Left renal pelvis (tissue), 4 donors: ENCODE measurements at places on chromosomes 2 and 18.

GRCh38 chr2:29050591-29050990, 23.7 kb downstream of the PCARE start:
- no peak for DNase-seq

DNA sequence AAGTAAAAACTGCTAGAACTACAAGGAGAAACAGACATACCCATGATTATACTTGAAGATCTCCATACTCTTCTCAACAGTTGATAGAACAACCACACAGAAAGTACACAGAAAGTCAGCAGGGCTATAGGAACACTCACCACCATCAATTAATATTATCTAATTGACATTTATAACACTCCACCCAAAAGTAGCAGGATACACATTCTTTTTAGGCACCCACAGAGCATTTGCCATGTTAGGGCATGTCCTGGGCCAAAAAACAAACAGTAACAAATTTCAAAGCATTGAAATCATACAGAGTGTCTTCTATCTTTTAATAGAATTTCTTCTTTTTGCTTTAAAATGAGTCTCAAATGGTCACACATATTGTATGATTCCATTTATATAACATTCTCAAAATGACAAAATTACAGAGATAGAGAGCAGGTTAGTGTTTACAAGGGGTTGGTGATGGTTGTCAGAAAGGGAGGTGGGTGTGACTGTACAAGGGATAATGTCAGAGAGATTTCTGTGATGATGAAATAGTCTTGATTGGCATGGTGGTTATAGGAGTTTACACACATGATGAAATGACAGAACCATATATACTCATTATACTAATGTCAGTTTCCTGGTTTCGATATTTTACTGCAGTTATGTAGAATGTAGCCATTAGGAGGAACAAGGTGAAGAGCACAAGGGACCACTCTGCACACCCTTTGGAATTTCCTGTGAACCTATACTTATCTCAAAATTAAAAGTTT, 82.8 kb downstream of the NCK2 start:
- DNase-seq = no peak

- no peak for DNase-seq
Measured at GRCh38 chr18:23587220-23587642, 925 bp upstream of the NPC1 start.

- DNase-seq = no peak
Measured at GRCh38 chr2:177106212-177106611, 106.4 kb upstream of the HNRNPA3 start.

DNA sequence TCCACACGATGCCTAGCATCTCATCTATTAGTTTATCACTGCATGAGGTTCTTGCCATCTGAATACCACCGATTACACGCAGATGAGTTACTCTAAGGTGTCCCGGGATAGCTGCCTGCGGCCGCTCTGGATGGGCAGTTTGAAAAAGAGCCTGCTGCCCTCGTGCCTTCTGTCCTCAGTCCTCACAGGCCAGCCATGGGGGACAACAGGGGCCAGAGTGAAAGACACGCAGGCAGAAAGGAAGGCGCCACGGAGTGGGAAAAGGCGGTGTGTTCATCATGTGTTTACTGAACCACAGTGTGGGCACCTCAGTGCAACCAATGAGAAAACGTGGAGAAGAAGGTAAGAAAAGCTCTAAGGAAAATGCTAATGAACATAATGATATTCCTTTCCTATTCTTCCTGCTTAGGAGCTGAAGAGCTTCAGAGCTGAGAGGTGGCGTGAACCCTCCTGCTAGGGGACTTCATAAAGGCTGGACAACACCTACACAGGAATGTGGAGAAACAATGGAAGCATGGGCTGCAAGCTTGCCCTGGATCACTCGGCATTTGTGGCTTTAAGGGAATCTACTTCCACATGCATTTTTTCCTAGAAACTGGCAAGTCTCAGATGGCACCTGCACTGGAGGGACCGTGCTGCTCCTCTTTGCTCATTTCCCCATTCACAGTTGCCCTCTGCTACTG, 50.9 kb downstream of the CABYR start:
- no peak for DNase-seq

- DNase-seq = no peak
Measured at GRCh38 chr2:237596520-237597195, 6.1 kb upstream of the RAB17 start.

DNA sequence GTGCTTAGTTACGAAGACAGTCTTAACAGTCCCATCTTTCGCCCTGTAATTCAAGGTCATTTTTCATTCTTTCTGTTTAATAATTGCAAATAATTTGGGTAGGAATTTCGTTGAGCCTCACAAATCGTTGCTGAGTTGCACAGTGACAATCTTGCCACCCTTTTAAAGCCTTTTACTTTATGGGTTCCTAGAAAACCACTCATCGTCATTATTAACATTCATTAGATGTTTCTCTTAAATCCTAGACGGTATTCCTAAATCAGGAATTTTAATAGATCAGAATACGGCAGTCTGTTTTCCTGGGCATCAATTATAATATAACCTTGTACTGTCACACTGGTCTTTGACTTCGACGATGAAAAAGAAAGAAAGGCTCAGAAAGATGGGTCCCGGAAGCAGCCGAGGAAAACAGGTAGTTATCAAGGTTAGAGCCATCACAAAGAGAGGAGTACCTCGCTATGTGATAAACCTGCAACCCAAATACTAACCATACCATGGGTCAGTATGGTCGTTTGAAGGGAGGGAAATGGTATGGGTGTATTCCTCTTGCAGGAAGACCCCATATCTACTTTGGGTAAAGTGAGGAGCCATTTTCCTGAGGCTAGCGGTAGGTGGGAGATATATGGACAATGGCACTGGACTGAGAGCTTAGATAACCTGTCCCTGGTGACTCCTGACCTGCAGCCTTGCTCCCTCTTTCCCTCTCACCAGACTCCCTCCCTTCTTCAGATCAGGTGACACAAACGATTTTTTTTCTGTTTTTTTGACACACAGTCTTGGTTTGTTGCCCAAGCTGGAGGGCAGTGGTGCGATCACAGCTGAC, 981 bp upstream of the SF3B1 start:
- DNase-seq = no peak

GRCh38 chr2:157894694-157895435, 18.7 kb upstream of the ACVR1 start:
- DNase-seq = no peak

GRCh38 chr2:112902816-112903215, 8.1 kb upstream of the IL37 start:
- no peak for DNase-seq

DNA sequence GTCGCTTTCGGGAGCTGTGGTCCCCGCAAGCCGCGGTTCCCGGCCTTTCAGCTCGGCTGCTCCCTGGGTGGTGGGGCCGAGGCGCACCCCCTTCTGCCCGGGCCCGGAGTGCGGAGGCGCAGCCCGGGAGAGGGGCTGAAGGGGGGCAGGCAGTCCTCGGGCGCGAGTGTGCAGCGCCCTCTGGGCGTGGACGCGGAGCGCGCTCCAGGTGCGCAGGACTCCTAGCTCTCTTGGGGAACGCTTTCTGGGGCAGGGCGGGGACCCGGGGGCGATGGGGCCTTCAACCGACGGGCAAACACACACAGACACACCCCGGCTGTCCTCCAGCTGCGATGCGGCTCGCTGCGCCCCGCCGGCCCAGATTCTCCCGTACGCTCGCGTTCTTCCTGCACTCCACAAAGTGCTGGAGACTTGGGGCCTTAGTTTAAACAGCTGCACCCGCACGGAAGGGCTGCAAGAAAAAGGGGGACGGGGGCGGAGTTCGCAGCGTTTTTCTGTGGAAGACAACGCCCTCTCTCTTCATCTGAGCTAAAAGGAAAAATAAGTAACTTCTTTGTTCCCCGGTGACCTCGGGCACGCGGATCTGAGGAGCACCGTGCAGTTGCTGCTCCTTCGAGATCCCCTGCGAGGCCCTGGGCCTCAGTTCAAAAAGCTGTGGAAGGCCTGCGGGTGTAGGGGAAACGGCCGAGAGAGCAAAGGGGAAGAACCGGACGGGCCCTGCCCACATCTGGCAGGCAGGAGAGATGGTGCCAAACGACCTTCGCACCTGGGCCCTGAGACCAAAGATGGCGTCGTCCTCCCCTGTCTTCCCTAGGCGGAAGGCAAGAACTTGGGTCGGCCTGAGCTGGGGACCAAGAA, 593 bp upstream of the SDC1 start:
- peak; percentile 64 for DNase-seq

GRCh38 chr18:48920408-48921038, 30.2 kb downstream of the SMAD7 start:
- no peak for DNase-seq

DNA sequence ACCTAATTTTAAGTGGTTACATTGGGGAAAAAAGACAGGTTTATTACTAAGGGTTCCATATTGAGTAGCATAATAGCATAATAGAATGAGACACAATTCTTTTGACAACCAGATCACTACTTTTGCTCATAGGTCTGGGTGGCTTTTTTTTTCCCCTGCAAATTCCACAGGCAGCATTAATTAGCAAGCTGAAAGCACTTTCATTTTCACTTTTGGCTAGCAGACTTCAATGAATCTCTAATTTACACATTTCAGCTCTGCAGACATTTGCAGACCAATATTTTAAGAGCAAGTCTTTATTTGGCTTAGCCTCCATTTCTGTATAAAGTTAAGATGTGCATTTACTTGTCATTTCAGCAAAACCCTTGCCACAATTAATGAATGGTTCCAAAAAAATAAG, 185.5 kb downstream of the NOL4 start:
- DNase-seq = no peak

GRCh38 chr2:240224676-240225075, 84.2 kb upstream of the OTOS start:
- no peak for DNase-seq

DNA sequence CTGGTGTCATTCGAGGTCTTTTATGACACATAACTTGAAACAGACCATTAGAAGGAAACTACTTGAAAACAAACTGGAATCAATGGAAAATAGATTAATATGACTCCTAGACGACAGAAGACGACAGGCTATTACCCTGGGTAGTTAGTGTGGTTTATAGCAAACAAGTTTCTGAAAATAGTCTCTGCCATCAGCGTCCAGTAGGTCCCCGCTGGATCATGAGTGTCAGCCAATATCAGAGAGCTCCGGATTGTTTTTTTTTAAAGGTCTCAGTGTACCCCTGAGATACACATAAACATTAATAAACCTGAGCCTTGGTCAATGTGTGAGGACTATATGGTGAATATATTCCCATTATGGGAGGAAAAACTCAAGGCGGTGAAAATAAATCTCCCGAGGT, 115.0 kb upstream of the THUMPD2 start:
- DNase-seq = no peak

- DNase-seq = no peak
Measured at GRCh38 chr2:50221106-50221505, 810.8 kb downstream of the NRXN1 start.

DNA sequence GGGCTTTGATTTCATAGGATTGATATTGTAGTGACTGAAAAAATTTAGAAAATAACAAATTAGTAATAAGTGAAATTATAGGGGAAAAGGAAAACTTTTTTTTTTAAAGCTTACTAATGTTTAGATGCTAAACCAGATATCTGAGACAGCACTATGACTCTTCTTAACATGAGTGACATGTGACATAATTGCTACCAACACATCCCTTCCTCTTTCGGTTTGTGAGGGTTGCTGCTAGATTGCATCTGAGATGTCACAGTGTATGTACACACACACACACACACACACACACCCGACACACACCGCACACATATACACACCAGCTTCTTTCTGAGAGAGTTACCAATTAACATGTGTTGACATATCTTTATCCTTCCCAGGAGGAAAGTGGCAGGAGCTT, 18.0 kb downstream of the RAPGEF4 start:
- no peak for DNase-seq

DNA sequence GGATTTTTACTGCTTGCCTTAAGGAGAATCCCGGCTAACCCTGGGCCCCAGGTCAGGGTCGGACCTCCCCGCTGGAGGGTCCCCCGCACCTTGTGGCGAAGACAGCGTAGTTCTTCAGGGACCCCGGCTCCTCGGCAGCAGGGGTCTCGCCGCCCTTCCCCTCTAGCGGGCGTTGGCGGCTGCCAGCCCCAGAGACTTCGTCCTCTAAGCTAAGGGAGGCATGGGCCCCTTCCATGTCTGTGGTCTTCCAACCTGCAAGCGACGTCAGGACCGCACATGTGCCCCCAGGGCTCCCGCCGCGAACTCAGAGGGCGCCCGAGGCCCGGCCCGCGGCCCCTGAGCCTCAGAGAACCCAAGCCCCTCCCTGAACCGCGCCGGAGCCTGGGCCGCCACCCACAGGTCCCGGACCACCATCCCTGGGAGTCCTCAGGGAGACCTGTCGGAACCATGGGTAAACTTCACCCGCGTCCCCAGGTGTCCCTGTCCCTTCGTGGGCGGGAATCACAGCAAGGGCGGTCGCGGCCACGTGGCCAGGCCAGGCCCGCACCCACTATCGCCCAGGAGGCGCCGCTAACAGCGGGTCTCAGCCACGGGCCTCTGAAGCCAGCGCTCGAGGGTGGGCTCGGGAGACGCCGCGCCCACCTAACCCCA, 562 bp downstream of the ANKMY1 start:
- DNase-seq = no peak

DNA sequence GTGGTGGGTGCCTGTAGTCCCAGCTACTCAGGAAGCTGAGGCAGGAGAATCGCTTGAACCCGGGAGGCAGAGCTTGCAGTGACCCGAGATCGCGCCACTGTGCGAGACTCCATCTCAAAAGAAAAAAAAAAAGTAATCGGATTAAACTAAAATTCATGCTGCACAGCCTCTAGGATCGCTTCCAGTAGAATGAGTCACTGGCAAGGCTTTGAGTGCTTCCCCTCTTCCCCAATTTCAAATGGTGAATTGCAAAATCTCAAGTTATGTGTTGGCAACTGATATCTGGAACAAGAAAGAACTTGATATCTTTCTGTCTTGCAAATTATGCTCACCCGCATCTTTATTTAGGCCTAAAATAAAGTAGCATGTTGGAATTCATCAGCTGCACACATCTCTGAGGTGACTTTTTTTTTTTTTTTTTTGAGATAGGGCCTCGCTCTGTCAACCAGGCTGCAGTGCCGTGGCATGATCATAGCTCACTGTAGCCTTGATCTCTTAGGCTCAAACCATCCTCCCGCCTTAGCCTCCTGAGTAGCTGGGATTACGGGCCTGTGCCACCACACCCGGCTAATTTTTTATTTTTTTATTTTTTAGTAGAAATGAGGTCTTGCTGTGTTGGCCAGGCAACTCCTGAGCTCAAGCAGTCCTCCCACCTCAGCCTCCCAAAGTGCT, 12.7 kb downstream of the TTC39C start:
- no peak for DNase-seq

- no peak for DNase-seq
Measured at GRCh38 chr2:236661061-236661761, 91.6 kb downstream of the ACKR3 start.
